ENCODE measurements at places on chromosomes 7 and 10. TPM values are rescaled to one million over a fixed set of nuclear protein-coding genes. Genes with fewer than 3 reads are reported as not detected.

- no peak overlapping the region for H3K27ac ChIP-seq
- no peaks in the 10 kb centered on the region for H3K27me3 ChIP-seq
- no peak for DNase-seq
- H3K4me1 ChIP-seq: no peaks in the 10 kb centered on the region
- no peak overlapping the region for H3K4me3 ChIP-seq
Observed at GRCh38 chr10:18294633-18295032, 154.4 kb downstream of the CACNB2 start.

DNA sequence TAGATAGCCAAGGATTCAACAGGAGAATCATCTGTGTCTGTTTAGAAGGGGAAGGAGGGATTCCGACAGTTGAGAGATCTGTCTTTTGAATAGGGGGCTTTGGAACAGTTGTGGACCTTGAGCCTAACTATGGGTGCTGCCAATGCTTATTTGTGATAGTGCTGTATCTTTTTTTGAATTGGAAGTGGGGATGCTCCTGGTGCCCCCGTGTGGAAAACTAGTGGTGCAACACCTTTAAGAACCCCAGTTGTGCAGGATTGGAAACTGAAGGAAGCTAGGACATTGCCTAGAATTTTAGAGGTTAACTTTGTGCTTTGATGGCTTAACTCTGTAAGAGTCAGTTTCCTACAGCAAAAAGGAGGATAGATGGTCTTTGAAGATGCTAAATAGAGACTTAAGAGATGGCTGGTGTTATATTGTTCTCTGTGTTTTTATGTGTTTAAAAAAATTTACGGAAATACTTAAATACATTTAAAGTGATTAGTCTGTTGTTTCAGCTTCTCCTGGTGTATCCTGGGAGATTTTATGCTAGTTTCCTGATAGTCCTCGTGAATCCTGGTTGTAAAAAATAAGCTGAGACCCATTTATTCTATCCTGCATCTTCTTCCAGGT, 69.3 kb downstream of the AP3M1 start:
- peak; percentile 68 for DNase-seq
- no peak overlapping the region for H3K4me3 ChIP-seq
- H3K4me1 ChIP-seq: no peaks in the 10 kb centered on the region

- no peak for DNase-seq
- no peaks in the 10 kb centered on the region for H3K36me3 ChIP-seq
- H3K4me3 ChIP-seq: no peak overlapping the region
- H3K4me1 ChIP-seq: peaks cover 4% of the 10 kb centered on the region
Observed at GRCh38 chr7:150871601-150872000, 19.3 kb downstream of the AOC1 start.

DNA sequence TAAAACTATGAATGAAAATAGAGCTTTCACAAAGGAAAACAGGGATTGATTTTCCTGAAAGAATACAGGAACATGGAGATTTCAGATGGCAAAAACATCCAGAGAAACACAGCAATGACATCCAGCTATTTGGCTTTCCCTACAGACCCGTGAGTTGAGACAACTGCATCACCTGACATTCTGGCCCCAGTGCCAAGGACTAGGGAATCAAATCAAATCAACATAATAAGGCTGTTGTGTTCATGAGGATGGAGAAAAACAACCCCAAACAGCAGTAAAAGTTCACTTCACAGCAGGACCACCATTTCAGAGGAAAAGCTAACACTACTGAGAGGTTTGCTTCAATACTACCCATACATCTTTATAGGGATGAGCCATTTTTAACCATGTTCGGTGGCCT, 25.5 kb downstream of the ETV1 start:
- H3K36me3 ChIP-seq: no peaks in the 10 kb centered on the region
- H3K4me3 ChIP-seq: no peak overlapping the region
- no peak overlapping the region for H3K27ac ChIP-seq
- H3K27me3 ChIP-seq: no peaks in the 10 kb centered on the region
- no peaks in the 10 kb centered on the region for H3K4me1 ChIP-seq

DNA sequence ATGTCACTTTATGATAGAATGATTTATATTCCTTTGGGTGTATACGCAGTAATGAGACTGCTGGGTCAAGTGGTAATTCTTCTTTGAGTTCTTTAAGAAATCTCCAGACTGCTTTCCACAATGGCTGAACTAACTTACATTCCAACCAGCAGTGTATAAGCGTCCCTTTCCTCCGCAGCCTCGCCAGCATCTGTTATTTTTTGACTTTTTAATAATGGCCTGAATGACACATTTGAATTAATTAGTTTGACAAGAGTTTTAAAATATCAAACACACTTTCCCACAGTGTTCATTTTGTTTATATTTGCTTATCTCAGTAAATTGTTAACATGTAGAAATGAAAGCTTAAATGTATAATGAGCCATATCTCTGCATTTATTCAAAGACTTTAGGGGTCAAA, 116.8 kb downstream of the TES start:
- H3K27me3 ChIP-seq: no peaks in the 10 kb centered on the region
- no peak for DNase-seq
- no peaks in the 10 kb centered on the region for H3K4me1 ChIP-seq
- H3K36me3 ChIP-seq: no peaks in the 10 kb centered on the region
- H3K27ac ChIP-seq: no peak overlapping the region

GRCh38 chr7:44798649-44799305, 2.3 kb downstream of the PPIA start:
- H3K27ac ChIP-seq: peak overlapping the region; percentile 99
- DNase-seq: no peak
- H3K4me1 ChIP-seq: peaks cover 16% of the 10 kb centered on the region
- no peaks in the 10 kb centered on the region for H3K27me3 ChIP-seq

GRCh38 chr7:85232068-85232467, 45.2 kb upstream of the SEMA3D start:
- H3K36me3 ChIP-seq: no peaks in the 10 kb centered on the region
- no peaks in the 10 kb centered on the region for H3K27me3 ChIP-seq
- H3K4me3 ChIP-seq: no peak overlapping the region
- DNase-seq: no peak

- H3K36me3 ChIP-seq: no peaks in the 10 kb centered on the region
- no peak overlapping the region for H3K27ac ChIP-seq
Observed at GRCh38 chr7:47336472-47337425, 245.2 kb downstream of the TNS3 start.

DNA sequence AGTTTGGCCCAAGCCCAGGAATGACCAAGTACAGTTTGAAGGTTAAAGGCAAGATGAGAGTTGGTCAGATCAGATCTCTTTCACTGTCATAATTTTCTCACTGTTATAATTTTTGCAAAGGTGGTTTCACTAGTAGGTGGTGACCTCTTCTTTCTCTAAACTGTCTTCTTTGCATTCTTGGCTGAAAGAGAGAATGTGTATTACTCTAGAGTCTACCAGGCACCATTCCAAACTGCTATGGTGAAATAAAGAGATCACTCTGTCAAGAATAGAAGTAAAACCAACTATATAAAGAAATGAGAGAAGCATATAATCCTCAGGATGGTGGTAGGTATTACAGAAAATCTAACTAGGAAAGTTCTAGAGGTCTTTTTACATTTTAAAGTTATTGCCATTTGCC, 72.7 kb downstream of the DYNC1I1 start:
- H3K27ac ChIP-seq: no peak overlapping the region
- no peak overlapping the region for H3K4me3 ChIP-seq
- H3K36me3 ChIP-seq: no peaks in the 10 kb centered on the region
- DNase-seq: no peak

- H3K27ac ChIP-seq: no peak overlapping the region
- H3K27me3 ChIP-seq: no peaks in the 10 kb centered on the region
- H3K36me3 ChIP-seq: no peaks in the 10 kb centered on the region
Observed at GRCh38 chr10:17212802-17213221, 11.3 kb upstream of the TRDMT1 start.

- no peaks in the 10 kb centered on the region for H3K4me1 ChIP-seq
- H3K4me3 ChIP-seq: peak within 1 kb of the TSS; percentile 51
- peak within 1 kb of the TSS; percentile 56 for H3K27ac ChIP-seq
- peak; percentile 95 for DNase-seq
Observed at GRCh38 chr10:23095404-23095965, at the start of gene MSRB2. Gene MSRB2 (plus strand): TSS chr10:23095579. CDS start chr10:23095609, 30 bp downstream.

DNA sequence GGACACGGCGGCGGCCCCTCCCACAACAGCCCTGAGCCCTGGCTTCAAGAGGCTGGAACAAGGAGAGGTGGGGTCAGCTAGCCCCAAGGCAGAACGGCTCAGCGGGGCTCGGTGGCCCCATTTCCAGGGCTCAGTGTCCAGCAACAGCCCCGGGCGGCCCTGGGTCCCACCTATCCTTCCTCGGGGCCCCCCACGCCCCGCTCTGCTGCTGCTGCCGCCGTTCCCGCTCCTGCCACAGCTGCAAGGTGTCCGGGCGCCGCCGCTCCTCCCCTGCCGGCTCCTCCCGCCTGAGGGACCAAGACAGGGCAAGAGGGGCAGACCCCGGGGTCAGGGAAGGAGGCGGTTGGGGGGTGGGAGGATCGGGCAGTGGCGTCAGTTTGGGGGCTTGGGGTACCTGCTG, 3.4 kb upstream of the SAP25 start:
- no peak overlapping the region for H3K27ac ChIP-seq
- H3K36me3 ChIP-seq: peaks cover 80% of the 10 kb centered on the region
- DNase-seq: no peak
- H3K27me3 ChIP-seq: no peaks in the 10 kb centered on the region
- no peak overlapping the region for H3K4me3 ChIP-seq

DNA sequence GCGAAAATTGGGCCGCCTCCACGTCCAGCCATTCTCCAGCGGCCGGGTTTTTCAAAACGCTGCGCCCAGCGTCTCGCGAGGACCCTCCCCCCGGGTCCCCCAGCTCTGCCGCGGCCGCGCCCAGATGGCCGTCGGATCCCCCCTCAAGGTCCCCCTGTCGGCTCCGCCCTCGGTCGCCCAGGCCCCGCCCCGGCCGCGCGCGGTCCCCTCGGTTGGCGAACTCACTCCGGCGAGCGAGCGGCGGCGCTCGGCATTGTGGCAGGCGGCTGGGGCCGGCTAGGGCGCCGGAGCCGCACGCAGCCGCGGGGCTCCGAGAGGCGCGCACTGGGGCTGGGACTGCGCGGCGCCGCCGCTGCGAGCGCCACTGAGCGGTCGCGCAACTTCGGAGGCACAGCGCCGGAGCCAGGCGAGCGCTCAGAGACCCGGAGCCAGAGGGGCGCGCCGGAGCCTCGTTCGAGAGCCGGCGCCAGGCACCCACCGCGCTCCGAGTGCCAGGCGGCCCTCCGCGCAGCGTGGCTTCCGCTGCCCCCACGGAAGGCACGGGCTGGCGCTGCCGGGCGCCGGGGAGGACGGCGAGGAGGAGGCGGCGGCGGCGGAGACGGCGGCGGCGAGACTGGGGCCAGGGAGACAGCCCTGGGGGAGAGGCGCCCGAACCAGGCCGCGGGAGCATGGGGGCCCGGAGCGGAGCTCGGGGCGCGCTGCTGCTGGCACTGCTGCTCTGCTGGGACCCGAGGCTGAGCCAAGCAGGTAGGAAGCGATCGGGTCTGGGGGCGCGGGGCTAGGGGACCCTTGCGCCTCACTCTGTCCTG, at the start of gene UNC5B:
Gene UNC5B, plus strand, starts transcription at position 253 of the 809 bp plus-strand sequence. Its CDS starts 416 bp downstream, at position 669.
- H3K4me1 ChIP-seq: peaks cover 31% of the 10 kb centered on the region
- peak within 1 kb of the TSS; percentile 49 for H3K27ac ChIP-seq
- H3K27me3 ChIP-seq: no peaks in the 10 kb centered on the region
- peak; percentile 92 for DNase-seq
- H3K4me3 ChIP-seq: peak within 1 kb of the TSS; percentile 33

- no peak overlapping the region for H3K4me3 ChIP-seq
- H3K27me3 ChIP-seq: no peaks in the 10 kb centered on the region
- peaks cover 25% of the 10 kb centered on the region for H3K4me1 ChIP-seq
- no peak for DNase-seq
Observed at GRCh38 chr10:51080311-51081006, 6.2 kb downstream of the PRKG1 start.

DNA sequence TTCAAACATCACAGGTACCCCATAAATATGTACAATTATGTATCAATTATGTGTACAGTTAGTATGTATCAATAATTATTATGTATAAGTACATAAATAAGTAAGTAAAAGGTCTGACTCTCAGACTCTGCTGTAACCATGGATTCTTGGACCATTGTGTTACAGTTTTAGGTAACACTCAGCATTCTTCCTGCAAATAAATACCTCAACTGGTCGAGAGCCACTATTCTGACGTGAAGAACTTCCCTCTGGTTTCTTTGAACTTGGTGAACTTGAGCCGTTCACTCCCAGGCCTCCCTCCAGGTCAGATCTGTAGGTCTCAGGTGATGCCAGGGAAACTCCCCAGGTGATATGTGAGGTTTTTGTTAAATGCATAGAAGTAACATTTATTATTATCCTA, 191.8 kb upstream of the PLXNA4 start:
- H3K4me3 ChIP-seq: no peak overlapping the region
- no peaks in the 10 kb centered on the region for H3K36me3 ChIP-seq
- H3K4me1 ChIP-seq: no peaks in the 10 kb centered on the region
- H3K27me3 ChIP-seq: no peaks in the 10 kb centered on the region
- H3K27ac ChIP-seq: no peak overlapping the region

- DNase-seq: no peak
- H3K27ac ChIP-seq: no peak overlapping the region
- H3K4me3 ChIP-seq: no peak overlapping the region
- no peaks in the 10 kb centered on the region for H3K27me3 ChIP-seq
Observed at GRCh38 chr7:137850972-137851945, 4.5 kb upstream of the DGKI start.

Gene DKK1
- total RNA-seq: 0.21 TPM

Gene EGFR
- 93.7 TPM for total RNA-seq

Gene JAZF1
- 136 TPM for total RNA-seq

Gene MUC3A
- 0.04 TPM for total RNA-seq

Gene OR6V1
- not detected for total RNA-seq

Gene SPDYE8
- total RNA-seq: not detected

Gene NKX1-2
- total RNA-seq: not detected

Gene STEAP4
- 200 TPM for total RNA-seq

Gene SLC26A3
- total RNA-seq: not detected

Gene PKD2L1
- total RNA-seq: not detected

Gene DIP2C
- total RNA-seq: 19.3 TPM

Gene PDE1C
- 9.9 TPM for total RNA-seq
